RCC 7860 (cell line): ENCODE measurements at places on chromosomes 12 and 14.

GRCh38 chr12:27936196-27936595 is 36.3 kb downstream of the PTHLH start:
- no peak for DNase-seq

- DNase-seq, result no peak
Observed at GRCh38 chr12:24996102-24996797, 47.3 kb upstream of the BCAT1 start.

- DNase-seq, result peak; percentile 49
Observed at GRCh38 chr12:95723693-95724384, 66.7 kb downstream of the NTN4 start.

- DNase-seq, result no peak
Observed at GRCh38 chr14:86675059-86675458, 1145.1 kb downstream of the FLRT2 start.

DNA sequence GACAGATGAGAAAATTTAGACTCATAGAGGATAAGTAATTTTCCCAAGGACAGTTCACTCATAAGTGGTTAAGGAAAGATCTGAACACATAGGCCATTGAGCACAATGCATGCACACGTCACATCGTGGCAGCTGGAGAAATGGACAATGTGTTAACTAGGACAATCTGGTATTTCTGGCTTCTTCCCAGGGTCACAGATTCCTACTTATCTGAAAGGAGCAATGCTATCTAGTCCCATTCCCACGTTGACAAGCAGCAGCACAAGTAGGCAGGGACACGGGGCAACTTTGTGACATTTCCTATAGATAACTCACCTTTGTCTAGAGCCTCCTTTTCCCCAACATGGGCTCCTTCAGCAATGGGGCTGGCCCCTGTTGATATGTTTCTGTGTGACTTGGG is 6.7 kb upstream of the CMAS start:
- DNase-seq, result no peak

GRCh38 chr12:45644541-45644940 is 85.0 kb upstream of the ARID2 start:
- no peak for DNase-seq
